ENCODE measurements at places on chromosomes 2 and 18.

DNA sequence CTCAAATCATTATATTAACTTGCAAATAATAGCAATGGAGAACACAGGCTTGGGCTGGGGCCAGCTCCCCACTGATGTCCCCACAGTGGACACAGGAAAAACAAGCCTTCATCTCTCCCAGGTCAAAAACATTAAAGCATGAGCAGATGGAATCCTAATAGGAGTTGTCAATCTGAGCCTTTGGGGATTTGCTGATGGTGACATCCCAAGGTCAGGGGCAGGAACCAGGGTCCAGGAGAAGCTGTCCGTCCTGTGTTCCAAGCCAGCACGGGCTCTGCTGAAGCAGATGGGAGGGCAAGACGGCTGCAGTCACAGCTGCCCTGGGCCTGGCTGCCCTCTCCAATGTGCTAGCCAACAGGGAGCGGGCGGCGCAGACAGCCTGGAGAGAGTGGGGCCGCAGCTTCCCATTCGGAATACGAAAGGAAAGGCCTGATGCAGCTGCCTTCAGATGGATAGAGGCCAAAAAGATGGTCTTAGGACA lies 135.5 kb downstream of the NDUFA10 start:
- DNase-seq = no peak

- no peak for DNase-seq
Observed at GRCh38 chr18:71011389-71011788, 722.5 kb downstream of the SOCS6 start.

GRCh38 chr18:44033144-44033701 lies 647.5 kb upstream of the SETBP1 start:
- no peak for DNase-seq

GRCh38 chr2:144796164-144796563 lies 276.2 kb upstream of the ZEB2 start:
- no peak for DNase-seq

DNA sequence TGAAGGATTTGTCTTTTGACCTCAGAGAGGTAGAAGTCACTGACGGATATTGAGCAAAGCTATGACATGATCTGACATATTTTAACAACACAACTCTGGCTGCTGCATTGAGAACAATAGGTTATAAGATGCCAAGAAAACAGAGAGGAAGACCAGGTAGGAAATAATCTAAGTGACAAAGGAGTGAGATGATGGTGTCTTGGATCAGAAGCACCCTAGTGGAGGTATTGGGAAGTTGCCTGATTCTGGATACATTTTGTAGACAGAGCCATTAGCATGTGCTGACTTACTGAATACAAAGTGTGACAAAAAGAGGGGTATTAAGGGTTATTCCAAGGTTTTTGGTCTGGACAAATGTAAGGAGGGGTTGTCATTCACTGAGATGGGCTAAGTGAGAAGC lies 1438.1 kb downstream of the DPP10 start:
- DNase-seq = no peak

- DNase-seq = no peak
Observed at GRCh38 chr18:57077786-57078552, 68.9 kb upstream of the BOD1L2 start.

- DNase-seq = no peak
Observed at GRCh38 chr18:21463718-21464117, 136.8 kb downstream of the ESCO1 start.
